ENCODE measurements at places on chromosomes 4 and X.

DNA sequence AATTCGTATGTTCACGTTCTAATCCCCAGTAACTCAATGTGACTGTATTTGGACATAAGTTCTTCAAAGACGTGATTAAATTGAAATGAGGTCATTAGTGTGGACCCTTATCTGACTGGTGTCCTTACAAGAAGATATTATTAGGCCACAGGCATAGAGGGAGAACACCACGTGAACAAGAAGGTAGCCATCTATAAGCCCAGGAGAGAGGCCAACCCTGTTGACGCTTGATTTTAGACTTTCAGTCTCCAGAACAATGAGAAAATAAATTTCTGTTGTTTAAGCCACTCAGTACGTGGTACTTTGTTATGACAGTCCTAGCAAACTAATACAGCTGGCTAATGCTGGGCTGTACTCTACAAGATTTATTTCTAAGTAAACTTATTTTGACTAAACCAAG, 1.5 kb upstream of the EIF1AX start:
- no peak for DNase-seq

- no peak for DNase-seq
These were observed 104.0 kb downstream of the CPZ start for GRCh38 chr4:8696369-8697127.

- no peak for DNase-seq
These were observed 50.8 kb upstream of the MTMR1 start for GRCh38 chrX:150642423-150642822.

- DNase-seq: no peak
These were observed 41.6 kb downstream of the AR start for GRCh38 chrX:67585401-67585800.

DNA sequence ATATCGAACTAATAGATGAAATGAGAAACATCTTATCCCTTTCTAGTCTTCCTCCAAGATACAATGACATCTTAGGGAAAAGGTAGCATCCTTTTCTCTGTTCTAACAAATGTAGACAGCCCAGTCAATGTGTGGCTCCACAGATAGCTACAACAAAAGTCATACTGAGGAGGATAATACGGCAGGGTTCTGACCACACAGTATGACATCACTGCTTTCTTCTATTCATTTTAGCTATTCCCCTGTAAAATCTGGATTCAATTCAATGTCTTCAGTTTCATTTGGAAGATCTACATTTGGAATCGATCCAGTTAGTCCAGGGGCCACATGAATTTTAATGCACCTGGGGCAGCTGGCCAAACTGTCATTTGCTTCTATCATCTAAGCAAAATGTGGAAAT, 51.4 kb downstream of the ENOX2 start:
- DNase-seq: no peak

- no peak for DNase-seq
These were observed 32.4 kb upstream of the MYOZ2 start for GRCh38 chr4:119103263-119103662.

GRCh38 chr4:71729856-71730255, 54.0 kb downstream of the GC start:
- no peak for DNase-seq

- DNase-seq: no peak
These were observed 56.5 kb downstream of the STAG2 start for GRCh38 chrX:124018023-124018422.

DNA sequence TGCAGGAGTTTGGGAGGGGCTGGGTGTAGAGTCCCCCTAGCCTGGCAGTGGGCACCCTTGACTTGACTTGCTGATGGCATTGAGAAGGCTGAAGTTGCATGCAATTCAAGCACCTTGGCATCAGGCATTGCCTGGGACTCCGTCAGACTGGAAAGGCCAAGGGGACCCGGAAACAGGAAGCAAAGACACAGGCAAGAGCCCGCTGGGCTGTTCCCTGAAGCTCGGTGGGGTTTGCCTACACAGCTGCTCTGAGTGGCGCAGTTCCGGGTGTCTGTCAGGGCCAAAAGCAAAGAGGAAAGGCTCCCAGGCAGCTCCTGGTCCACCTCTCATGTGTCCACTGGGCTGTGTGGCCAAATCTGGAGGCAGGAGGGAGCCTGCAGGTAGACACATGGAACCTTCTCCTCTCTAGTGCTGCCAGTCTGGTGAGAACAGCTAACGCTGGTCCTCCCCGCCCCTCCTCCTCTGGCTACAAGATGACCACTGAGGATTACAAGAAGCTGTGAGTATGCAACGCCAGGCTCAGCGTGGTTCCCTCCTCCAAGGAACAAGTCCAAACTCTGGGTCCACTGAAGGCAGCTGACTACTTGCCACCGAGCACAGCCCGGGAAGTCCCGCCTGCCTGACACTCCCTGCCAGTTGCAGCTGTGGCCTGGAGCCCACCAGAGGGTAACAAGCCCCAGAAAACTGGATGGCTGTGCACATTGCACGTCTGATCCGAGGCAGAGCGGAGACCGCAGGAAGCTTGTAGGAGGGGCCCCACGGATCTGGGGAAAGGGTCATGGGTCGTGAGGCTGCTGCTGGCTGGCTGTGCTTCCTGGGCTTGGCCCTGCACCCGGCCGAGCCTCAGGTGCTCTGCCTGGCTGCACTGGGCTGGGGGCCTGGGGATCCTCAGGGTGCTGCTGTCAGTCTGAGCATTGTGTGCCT, 20.1 kb downstream of the ZNF185 start:
- no peak for DNase-seq

DNA sequence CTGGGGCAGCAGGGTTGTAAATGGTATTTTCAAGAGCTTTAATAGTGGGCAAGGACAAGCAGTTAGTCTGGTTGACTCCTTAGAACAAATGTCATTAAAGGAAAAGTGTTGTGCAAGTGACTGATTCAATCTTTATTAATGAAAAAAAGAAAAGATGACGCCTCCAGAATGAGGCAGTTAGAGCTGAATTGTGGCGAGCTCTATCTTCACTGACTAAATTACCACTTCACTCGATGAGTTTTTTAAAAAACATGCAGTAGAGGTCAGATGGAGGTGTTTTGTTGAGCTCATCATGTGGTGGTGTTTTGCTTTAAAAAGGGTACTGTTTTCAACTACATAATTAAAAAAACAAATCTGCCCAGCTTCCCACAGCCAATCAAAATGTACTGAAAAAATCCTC, 28.1 kb upstream of the TENM3 start:
- no peak for DNase-seq

All from renal pelvis (tissue), 12 donors.